ENCODE measurements at places on chromosomes 7 and 10.

DNA sequence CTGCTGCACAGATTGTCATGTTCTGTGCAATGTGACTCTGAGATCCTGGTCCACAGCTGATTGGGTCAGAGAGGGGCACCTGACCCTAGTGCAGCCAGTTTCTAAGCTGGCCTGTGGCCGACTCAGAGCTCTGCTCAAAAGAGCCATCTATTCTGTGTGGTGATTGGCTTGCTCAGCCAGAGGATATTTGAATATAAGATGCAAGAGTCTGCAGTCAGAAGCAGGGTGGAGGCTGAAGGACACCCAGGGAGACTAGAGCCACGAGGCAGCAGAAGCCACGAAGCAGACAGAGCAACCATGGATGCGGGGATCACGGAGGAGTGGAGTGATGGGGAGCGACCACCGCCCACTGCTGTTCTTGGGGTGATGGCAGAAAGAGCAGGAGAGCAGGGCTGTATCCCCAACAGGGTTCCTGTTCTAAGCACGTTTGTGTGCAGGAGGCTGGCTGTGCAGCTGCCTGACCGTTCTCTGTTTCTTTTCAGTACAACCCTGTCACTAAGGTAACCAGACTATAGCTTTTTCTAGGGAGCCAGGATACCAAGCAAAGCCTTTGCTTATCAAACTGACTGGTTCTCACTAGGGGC, 19.5 kb upstream of the RHEB start:
- DNase-seq, result no peak

- DNase-seq, result no peak
Measured at GRCh38 chr10:130854151-130854550, 457.4 kb downstream of the TCERG1L start.

DNA sequence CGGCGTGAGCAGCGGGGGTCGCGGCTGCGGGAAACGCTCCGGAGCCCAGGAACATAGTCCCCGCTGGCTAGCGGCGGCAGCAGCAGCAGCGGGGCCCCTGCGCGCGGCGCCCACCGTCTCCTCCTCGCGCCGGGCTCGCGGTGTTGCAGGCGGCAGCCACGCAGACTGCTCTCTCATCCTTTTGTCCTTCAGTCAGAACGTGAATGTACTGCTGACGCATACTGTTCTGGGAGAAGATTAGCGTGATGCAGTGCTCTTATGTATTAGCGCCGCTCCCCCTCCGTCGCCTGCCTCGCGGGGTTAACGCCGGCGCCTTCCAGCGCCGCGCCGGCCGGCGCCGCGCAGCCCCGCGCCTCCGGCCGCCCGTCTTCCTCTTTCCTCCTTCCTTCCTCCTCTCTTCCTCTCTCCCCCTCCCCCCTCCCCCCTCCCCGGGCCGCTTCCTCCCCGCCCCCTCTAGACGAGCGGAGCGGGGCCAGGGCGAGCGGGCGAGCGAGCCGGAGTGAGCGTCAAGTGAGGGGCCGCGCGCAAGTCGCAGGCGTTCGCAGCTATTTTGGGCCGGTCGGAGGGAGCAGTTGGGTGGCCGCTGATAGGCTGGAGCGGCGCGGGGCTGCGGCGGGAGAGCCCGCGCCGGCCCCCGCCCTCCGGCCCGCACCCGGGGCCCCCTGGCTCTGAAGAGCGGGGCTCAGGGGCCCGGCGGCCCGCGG, 816 bp upstream of the LRRC4 start:
- peak; percentile 94 for DNase-seq

DNA sequence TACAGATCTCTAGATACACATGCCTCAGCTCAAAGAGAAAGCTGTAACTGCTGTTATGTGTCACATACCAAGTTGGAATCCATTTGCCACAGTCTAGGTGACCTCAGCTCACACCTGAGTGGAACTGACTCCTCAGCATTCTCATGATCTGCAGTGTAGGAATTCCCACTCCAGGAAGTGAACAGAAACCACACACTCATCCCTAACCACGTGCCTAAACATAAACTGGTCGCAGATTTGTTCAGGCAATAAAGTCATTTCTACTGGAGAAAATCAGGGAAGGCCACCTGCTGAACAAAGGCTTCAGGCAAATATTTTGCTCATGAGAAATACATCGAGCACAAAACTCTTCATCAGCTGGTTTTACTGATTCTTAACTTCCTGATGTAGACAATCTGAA, 23.0 kb upstream of the ZMYND11 start:
- no peak for DNase-seq

DNA sequence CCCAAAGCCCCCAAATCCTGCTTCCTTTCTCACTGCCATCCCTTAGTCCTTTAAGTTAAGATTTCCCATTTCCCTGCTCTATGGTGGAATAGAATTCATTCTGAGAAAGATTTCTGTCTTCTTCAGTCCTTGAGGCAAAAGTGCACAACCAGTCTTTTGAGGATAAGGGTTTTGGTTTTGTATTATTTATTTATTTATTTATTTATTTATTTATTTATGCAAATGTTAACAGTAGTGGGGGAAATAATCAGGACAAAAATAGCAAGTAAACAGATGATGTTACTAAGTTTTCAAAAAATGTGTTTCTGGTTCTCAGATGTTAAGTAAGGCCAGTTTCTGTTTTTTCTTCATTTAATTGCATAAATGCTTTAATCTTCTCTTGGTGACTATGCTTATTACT, 84.2 kb downstream of the GLCCI1 start:
- DNase-seq, result no peak

- peak; percentile 49 for DNase-seq
Measured at GRCh38 chr7:41921453-41921981, 218.6 kb upstream of the INHBA start.

DNA sequence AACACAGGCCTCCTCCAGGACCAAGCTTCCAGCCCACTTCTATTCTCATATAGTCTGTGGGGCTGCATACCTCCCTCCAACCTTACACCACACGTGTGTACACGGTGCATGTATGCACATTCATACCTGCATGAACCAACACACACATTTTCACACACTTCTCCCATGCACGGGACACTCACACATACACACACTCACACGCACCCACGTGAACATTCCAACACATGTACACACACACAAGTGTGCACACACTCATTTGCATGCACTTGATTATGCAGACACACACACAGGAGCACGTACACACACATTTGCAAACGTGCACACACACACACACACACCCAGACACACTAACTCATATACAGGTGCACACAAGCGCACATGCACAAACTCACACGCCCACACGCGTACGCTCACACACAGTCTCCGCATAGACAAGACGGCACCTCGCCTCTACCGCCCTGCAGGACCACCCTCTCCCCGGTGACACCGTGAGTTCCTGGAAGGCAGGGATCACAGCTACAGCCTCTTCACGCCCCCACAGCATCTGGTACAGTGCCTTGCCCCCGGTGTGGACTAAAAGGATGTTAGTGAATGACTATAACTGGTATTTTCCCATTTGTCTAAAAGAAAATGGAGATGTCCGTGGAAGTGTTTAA, 263.8 kb downstream of the PTPRN2 start:
- no peak for DNase-seq

DNA sequence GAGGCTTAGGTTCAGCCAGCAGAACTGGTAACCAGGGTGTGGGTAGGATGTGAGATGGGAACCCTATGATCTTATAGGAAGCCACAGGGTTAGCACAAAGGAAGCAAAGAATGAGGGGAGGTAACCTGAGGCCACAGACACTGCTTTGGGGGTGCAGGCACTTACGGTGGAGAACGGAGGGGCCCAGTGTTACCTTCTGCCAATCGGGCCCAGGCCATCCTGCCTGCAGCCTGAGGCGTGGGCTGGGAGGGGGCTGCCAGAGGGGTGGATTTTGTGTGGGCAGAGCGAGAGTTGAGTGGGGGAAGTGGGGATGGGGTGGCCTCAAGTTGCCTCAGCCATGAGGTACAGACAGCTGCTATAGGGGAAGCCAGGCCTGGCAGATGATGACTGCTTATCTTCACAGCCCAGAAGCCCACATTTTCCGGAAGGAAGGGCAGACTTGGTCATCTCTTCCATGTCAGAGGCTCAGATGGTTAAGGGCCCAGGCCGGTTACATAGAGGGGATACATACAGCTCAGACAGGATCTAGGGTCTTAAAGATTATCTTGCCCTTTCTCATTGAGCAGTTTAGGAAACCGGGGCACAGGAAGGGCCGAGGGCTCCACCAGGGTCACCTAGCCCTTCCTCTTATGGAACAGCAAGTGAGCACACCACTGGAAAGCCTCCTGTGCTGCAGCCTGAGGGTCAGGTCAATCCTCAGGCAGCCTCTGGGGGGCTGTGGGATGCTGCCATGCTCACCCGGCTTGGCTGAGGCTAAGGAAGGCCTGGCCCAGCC, 24.4 kb upstream of the VSIR start:
- no peak for DNase-seq

GRCh38 chr7:118629898-118630438, 405.5 kb downstream of the ANKRD7 start:
- no peak for DNase-seq

- DNase-seq, result no peak
Measured at GRCh38 chr7:25940086-25940906, 211.7 kb upstream of the NFE2L3 start.

GRCh38 chr10:101162677-101163076, 31.6 kb downstream of the TLX1 start:
- DNase-seq, result no peak

DNA sequence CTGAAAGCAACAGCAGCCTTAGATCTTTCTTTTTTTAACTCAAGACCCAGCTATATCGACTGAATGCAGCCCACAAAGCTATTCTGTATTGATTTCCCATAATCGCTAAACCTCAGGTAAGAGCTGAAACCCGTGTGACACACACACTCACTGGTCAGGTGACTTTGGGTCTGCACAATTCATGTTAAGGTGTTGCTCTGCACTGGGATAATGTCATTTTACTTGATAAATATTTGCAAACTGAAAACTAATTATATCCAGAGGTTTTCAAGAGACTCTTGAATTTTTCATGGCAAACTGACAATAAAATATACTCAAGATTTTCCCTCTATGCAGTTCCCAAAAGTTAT, 33.1 kb downstream of the SCRN1 start:
- no peak for DNase-seq

DNA sequence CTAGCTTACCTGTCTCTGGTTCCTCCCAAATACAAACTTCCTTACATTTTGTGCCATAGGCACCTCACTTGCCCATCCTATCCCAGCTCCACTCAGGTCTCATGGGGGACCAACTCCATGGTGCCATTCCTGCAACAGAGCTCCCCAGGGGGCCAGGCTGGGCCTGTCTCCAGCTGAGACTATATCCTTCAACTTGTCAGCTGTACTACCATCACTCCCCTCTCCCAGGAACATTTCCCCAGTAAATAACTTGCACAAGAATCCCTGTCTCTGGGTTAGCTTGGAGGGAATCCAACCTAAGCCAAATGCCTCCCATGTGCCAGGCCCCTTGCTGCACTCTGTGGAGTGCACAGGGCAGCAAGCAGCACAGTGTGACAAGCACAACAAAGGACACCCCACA, 33.2 kb downstream of the FRMPD2 start:
- DNase-seq, result no peak

DNA sequence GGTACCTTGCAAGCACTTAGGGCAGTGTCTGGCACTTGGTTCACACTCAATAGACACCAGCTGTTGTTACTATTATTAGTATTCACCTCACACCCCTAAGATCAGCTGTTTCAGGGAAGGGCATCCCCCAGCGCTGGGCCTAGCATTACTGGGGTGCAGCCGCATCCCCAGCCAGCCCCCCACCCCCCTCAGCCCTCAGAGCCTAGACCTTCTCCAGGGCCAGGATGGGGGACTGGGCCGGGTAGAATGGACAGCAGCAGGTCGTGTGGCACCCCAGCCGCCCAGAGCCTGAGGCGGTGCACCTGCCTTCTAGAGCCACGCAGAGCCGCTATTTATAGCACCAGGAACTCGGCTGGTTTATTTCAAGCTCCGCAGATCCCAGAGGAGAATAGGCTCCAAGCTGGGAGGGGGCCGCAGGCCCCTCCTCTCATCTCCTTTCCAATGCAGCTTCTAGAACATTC, 60.5 kb downstream of the GTF2IRD1 start:
- no peak for DNase-seq

DNA sequence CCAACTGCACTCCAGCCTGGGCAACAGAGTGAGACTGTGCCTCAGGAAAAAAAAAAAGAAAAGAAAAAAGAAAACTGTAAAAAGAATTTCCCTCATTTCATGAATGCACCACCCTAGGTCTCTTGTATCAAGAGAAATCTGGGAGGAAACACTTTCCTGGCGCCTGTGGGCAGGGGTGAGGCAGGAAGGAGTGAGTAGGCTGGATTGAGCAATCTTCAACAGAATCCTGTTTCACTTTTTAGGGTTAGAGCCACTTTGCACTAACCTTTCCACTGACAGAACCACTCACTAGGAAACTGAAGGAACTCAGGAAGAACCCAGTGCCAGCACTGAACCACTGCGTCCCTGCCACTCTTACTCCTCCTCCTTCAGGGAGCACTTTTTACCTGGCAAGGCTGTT, 282.1 kb downstream of the CCDC3 start:
- DNase-seq, result no peak

- DNase-seq, result peak; percentile 18
Measured at GRCh38 chr10:17453373-17454091, 863 bp downstream of the ST8SIA6 start.

DNA sequence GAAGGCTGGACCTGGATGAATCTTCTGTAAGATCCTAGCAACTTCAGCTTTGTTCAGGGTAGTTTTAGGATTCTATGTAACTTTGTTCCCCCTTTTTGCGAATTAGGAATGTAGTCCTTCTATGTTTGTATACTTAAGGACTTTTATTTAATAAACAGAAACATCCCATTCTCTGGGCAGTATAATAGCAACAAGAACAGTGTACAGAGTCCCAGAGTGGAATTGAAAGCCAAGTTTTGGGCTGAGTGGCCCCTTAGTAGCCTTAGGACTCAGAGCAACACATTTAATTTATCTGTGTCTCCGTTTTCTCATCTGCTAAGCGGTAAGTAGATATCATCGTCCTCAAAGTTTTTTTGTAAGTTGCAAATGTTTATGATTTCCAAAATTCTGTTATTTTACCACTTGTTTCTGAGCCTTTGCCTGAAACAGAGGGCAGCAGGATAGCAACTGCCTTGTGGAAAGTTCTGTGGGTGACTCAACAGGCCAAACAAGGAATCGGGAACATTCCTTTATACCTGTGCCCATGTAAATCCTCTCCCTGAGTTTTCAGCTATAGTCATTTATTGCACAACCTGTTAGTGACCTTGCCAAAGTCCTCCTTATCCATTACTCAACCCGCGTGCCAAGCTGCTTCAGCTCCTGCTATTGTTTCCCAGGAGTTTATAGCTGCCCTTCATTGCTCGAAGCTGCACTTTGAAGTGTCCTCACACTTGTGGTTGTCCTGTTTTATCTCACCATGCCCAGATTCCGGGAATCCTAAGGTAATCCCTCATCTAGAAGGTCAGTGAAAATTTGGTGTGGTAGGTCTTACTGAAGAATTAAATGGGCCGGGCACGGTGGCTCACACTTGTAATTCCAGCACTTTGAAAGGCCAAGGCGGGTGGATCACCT, 199.1 kb upstream of the AHR start:
- peak; percentile 11 for DNase-seq
